ENCODE measurements at places on chromosomes 3 and 15. TPM values are rescaled to one million over a fixed set of nuclear protein-coding genes. Genes with fewer than 3 reads are reported as not detected.

DNA sequence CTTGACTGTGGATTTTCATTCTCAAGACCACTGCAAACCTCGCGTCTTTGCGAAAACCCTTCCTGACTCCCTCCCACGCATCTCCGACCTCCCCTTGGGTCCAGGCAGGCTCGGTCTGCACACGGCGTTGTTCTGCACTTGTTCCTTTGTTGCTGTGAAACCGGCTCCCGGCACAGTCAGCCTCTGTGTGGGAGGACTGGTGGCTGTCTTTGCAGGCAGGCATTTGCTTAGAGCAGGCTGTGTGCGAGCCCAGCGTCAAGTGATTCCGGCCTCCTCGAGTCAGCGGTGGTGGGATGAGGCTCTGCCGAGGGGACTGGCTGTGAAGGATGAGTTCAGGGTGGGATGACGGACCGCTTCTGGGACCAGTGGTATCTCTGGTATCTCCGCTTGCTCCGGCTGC lies 102.6 kb upstream of the ROPN1 start:
- DNase-seq, result no peak
- H3K27me3 ChIP-seq, result no peaks in the 10 kb centered on the region
- H3K4me3 ChIP-seq, result no peak overlapping the region
- H3K4me1 ChIP-seq, result no peaks in the 10 kb centered on the region
- no peaks in the 10 kb centered on the region for H3K36me3 ChIP-seq

GRCh38 chr15:42069496-42070278 lies 24.7 kb downstream of the PLA2G4D start:
- DNase-seq, result no peak
- H3K36me3 ChIP-seq, result no peaks in the 10 kb centered on the region
- no peak overlapping the region for H3K27ac ChIP-seq
- H3K4me3 ChIP-seq, result no peak overlapping the region
- no peaks in the 10 kb centered on the region for H3K4me1 ChIP-seq

DNA sequence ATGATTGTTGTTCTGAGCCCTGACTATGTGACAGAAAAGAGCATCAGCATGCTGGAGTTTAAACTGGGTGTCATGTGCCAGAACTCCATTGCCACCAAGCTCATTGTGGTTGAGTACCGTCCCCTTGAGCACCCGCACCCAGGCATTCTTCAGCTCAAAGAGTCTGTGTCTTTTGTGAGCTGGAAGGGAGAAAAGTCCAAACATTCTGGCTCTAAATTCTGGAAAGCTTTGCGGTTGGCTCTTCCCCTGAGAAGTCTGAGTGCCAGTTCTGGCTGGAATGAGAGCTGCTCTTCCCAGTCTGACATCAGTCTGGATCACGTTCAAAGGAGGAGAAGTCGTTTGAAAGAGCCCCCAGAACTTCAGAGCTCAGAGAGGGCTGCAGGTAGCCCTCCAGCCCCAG lies 142.0 kb downstream of the IL1RAP start:
- H3K4me3 ChIP-seq, result no peak overlapping the region
- H3K4me1 ChIP-seq, result no peaks in the 10 kb centered on the region
- H3K27me3 ChIP-seq, result no peaks in the 10 kb centered on the region
- H3K27ac ChIP-seq, result no peak overlapping the region
- no peak for DNase-seq

- no peak for DNase-seq
- no peak overlapping the region for H3K27ac ChIP-seq
- H3K36me3 ChIP-seq, result no peaks in the 10 kb centered on the region
- H3K4me3 ChIP-seq, result no peak overlapping the region
These were observed 61.5 kb downstream of the LINGO1 start for GRCh38 chr15:77571181-77571580.

- no peaks in the 10 kb centered on the region for H3K4me1 ChIP-seq
- H3K36me3 ChIP-seq, result no peaks in the 10 kb centered on the region
- H3K27me3 ChIP-seq, result no peaks in the 10 kb centered on the region
- DNase-seq, result no peak
- H3K27ac ChIP-seq, result no peak overlapping the region
These were observed 474.3 kb downstream of the NR2F2 start for GRCh38 chr15:96804754-96805153.

DNA sequence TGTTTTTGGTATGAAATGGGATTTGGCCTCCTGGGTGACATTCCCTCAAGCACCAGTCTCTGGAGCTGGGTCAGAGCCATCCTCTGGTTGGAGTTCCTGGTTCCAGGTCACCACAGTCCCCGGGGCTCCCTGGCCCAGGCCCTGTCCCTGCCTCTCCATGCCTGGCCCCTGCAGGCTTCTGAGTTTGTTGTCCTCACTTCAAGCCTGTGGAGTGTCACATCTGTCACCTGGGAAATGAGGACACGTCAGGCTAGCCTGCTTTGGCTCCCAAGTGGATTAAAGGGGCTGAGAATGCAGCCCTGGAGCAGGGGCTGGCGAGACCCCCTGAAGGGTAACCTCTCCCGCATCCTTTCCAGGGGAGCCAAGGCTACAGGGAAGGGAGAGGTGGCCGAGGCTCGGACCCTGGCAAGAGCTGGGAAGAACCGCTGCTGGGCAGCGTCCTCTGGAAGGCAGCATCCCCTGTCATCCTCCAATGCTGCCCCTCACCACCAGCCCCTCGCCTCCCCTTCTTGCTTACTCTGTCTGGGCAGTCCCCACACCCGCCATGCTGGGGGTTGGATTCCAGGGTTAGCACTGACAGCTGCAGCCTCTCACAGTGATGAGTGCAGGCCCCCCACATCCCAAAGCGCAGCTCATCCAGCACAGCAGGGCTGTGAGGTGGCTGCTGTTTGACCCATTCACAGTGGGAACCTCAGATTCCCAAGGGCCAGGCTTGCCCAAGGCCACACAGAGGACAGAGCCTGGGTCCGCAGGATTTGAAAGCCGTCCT lies 75.5 kb upstream of the IQSEC1 start:
- H3K4me1 ChIP-seq, result peaks cover 3% of the 10 kb centered on the region
- no peak overlapping the region for H3K27ac ChIP-seq
- H3K4me3 ChIP-seq, result no peak overlapping the region
- no peaks in the 10 kb centered on the region for H3K36me3 ChIP-seq

DNA sequence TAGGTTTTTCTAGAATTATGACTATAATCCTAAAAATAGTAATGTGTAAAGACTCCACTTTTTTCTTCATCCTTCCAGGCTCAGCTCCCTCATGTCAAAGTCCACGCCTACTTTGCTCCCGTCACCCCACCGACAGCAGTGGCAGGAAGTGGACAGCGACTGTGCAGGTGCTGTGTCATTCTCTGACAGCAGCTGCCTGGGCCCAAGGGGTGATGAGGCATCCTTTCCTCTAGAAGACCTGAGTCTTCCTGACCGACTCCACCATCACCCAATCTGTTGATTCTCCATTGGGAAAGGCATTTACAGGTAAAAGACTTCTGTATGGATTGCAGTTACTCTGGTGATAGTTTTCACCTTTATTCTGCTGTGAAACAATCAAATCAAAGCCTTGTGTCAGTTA lies 54.8 kb downstream of the UBP1 start:
- no peak overlapping the region for H3K27ac ChIP-seq
- peaks cover 52% of the 10 kb centered on the region for H3K36me3 ChIP-seq
- no peaks in the 10 kb centered on the region for H3K27me3 ChIP-seq
- no peaks in the 10 kb centered on the region for H3K4me1 ChIP-seq

DNA sequence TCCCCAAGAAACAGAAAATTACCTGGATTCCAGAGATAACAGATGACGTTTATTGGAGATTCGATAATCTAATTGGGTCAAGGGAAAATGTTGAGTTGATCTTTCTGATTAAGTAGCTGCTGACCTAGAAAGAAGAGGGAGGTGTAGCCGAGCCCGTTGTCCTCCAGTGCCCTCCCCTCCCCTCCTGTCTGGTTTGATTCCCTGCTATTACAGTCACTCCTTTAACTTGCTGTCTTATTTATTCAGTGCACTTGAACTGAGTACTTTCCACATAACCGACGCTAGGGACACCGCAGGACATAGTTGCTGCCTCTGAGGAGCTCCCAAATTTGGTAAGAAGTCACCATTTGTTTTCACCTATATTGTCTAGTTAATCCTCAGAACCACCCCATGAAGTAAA lies 103.7 kb downstream of the AQP9 start:
- H3K27me3 ChIP-seq, result no peaks in the 10 kb centered on the region
- no peak for DNase-seq
- no peak overlapping the region for H3K27ac ChIP-seq
- no peaks in the 10 kb centered on the region for H3K4me1 ChIP-seq
- H3K36me3 ChIP-seq, result peaks cover 16% of the 10 kb centered on the region

- no peaks in the 10 kb centered on the region for H3K36me3 ChIP-seq
- H3K27me3 ChIP-seq, result no peaks in the 10 kb centered on the region
- no peak overlapping the region for H3K4me3 ChIP-seq
- DNase-seq, result no peak
- H3K27ac ChIP-seq, result no peak overlapping the region
These were observed 340.4 kb upstream of the ICE2 start for GRCh38 chr15:60819360-60819759.

GRCh38 chr15:60344987-60345386 lies 52.8 kb downstream of the ANXA2 start:
- no peaks in the 10 kb centered on the region for H3K27me3 ChIP-seq
- DNase-seq, result no peak
- no peak overlapping the region for H3K4me3 ChIP-seq
- H3K27ac ChIP-seq, result no peak overlapping the region

- H3K36me3 ChIP-seq, result no peaks in the 10 kb centered on the region
- no peak overlapping the region for H3K4me3 ChIP-seq
- no peaks in the 10 kb centered on the region for H3K27me3 ChIP-seq
- no peak overlapping the region for H3K27ac ChIP-seq
These were observed 130.3 kb upstream of the CDIN1 start for GRCh38 chr15:36449084-36449661.

GRCh38 chr3:81632659-81633058 lies 128.8 kb downstream of the GBE1 start:
- H3K27me3 ChIP-seq, result no peaks in the 10 kb centered on the region
- DNase-seq, result no peak
- H3K4me1 ChIP-seq, result no peaks in the 10 kb centered on the region

DNA sequence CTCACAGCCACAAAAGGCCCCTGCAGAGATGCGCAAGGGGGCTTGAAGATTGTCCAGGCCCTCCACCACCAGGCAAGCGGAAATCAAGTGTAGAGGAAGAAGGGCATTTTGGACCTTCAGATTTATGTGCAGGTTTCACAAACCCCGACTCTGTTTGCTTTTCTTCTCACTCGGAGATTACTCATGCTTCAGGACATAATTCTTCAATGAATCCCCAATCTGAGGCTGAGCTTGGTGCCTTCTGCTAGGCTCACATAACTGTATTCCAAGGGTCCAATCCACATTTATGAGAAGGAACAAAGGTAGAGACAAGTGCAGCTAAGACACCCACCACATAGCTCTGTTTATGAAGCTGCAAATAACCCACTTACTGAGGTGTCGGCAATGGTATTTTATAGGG lies 50.6 kb upstream of the NMNAT3 start:
- no peaks in the 10 kb centered on the region for H3K27me3 ChIP-seq
- H3K4me3 ChIP-seq, result no peak overlapping the region
- H3K4me1 ChIP-seq, result no peaks in the 10 kb centered on the region
- DNase-seq, result no peak
- no peaks in the 10 kb centered on the region for H3K36me3 ChIP-seq

DNA sequence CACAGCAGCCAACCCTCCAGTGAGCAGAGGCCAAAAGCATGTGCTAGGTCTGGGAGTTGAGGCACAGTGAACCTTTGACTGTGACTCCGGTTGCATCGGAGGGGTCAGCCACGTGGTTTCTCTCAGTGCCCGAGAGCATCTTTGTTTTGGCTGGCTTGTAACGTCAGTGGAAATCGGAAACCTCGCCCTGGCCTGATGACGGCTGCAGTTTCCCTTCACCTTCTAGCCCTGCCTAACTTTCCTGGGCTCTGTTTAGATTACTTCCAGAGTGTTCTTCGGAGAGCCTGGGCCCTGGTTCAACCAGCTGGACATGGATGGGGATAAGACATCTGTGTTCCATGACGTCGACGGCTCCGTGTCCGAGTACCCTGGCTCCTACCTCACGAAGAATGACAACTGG lies 56.6 kb downstream of the MESD start:
- DNase-seq, result no peak
- H3K4me3 ChIP-seq, result no peak overlapping the region
- H3K27ac ChIP-seq, result no peak overlapping the region

GRCh38 chr3:15726043-15726442 lies 71.7 kb downstream of the ANKRD28 start:
- H3K27ac ChIP-seq, result no peak overlapping the region
- DNase-seq, result no peak
- H3K4me3 ChIP-seq, result no peak overlapping the region
- no peaks in the 10 kb centered on the region for H3K27me3 ChIP-seq
- no peaks in the 10 kb centered on the region for H3K4me1 ChIP-seq

- H3K27ac ChIP-seq, result no peak overlapping the region
- no peaks in the 10 kb centered on the region for H3K27me3 ChIP-seq
- H3K4me3 ChIP-seq, result no peak overlapping the region
- peak; percentile 32 for DNase-seq
These were observed 208.5 kb upstream of the MRPL3 start for GRCh38 chr3:131711114-131711768.

DNA sequence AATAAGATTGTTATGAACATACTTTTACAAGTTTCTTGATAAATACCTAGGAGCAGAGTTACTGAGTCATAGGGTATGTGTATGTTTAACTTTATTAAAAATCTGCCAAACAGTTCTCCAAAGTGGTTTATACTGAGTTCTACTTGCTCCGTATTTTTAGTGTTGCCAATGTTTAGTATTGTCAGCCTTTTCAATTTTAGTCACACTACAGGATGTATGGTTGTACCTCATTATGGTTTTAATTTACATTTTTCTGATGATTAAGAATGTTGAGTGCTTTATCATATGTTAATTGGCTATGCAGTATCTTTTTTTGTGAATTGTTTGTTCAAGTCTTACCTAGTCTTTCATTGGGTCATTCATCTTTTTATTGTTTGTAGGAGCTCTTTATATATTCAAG lies 4.3 kb downstream of the TMOD3 start:
- H3K36me3 ChIP-seq, result no peaks in the 10 kb centered on the region
- peaks cover 6% of the 10 kb centered on the region for H3K4me1 ChIP-seq
- no peak overlapping the region for H3K4me3 ChIP-seq
- no peaks in the 10 kb centered on the region for H3K27me3 ChIP-seq
- DNase-seq, result no peak
- H3K27ac ChIP-seq, result no peak overlapping the region

GRCh38 chr15:83199288-83199687 lies 8.3 kb downstream of the HDGFL3 start:
- no peaks in the 10 kb centered on the region for H3K27me3 ChIP-seq
- no peaks in the 10 kb centered on the region for H3K4me1 ChIP-seq
- no peak overlapping the region for H3K27ac ChIP-seq
- no peak overlapping the region for H3K4me3 ChIP-seq
- peaks cover 6% of the 10 kb centered on the region for H3K36me3 ChIP-seq

- no peaks in the 10 kb centered on the region for H3K36me3 ChIP-seq
- H3K4me1 ChIP-seq, result no peaks in the 10 kb centered on the region
- no peak overlapping the region for H3K4me3 ChIP-seq
- H3K27me3 ChIP-seq, result no peaks in the 10 kb centered on the region
These were observed 370.0 kb upstream of the FRG2C start for GRCh38 chr3:75294124-75294523.

Gene GABRR3
- not detected for total RNA-seq

Gene NCKIPSD
- total RNA-seq, result 38.3 TPM

Gene STRIT1
- not detected for total RNA-seq

Gene SAMMSON
- total RNA-seq, result not detected

Gene MST1R
- total RNA-seq, result 5.3 TPM

Gene WWTR1
- 24.8 TPM for total RNA-seq

Gene FAM107A
- 0.13 TPM for total RNA-seq

Gene ADAMTS7
- 25.0 TPM for total RNA-seq

Gene ATP13A4
- total RNA-seq, result 0.13 TPM

Gene OSBPL10
- total RNA-seq, result 46.7 TPM

All from H9 (cell line).